ENCODE measurements at places on chromosomes 16 and 17.

GRCh38 chr17:66455060-66455459 lies 152.6 kb downstream of the PRKCA start:
- no peak for DNase-seq

- DNase-seq, result no peak
These were observed 33.5 kb downstream of the PPM1E start for GRCh38 chr17:58789160-58789559.

DNA sequence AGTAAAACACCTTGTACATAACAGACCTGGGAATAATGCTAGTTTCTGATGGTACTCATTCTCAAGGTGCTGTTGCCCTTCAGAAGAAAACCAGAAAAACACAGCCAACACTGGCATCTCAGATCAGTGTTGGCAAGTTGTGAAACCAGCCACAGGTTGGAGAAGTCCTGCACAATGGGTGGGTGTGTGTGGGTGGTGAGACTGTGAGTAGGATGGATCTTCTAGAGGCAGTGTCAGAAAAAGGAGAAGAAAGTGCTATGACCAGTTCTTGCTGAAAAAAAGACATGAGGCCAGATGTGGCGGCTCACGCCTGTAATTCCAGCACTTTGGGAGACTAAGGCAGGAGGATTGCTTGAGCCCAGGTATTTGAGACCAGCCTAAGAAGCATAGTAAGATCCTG lies 35.2 kb upstream of the SMIM36 start:
- DNase-seq, result no peak

DNA sequence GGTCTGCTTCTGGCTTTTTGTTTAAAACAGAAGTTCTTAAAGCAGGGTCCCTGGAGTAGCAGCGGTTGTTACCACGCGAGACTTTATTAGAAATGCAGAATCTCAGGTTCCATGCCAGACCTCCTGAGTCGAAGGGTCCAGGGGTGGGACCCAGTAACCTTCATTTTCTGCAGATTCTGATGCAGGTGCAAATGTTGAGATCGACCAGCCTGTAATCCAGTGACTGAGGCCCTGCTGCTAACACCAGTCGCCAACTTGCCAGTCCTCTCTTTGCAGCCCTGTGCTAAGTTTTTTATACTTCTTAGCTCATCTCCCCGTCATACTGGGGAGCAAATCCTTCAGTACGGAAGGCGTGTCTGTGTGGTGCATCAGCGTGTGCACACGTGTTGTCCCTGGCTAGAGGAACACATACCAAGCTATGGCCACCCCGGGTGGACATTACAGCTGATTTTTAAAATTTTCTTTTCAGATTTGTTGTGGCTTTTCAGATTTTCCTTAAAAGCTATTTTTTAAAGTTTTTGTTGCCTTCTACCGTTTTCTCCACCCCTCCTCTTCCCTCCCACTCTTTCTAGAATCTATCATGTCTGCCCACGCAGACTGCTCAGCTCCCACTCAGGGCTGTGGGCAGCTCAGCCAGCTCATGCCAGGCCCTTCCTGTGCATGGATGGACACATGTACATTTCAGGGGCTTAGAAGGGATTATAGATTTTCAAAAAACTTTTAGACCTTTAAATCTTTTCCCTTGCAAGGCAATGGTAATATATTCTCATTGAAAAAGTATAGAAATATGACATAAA lies 57.7 kb downstream of the MEAK7 start:
- DNase-seq, result no peak

DNA sequence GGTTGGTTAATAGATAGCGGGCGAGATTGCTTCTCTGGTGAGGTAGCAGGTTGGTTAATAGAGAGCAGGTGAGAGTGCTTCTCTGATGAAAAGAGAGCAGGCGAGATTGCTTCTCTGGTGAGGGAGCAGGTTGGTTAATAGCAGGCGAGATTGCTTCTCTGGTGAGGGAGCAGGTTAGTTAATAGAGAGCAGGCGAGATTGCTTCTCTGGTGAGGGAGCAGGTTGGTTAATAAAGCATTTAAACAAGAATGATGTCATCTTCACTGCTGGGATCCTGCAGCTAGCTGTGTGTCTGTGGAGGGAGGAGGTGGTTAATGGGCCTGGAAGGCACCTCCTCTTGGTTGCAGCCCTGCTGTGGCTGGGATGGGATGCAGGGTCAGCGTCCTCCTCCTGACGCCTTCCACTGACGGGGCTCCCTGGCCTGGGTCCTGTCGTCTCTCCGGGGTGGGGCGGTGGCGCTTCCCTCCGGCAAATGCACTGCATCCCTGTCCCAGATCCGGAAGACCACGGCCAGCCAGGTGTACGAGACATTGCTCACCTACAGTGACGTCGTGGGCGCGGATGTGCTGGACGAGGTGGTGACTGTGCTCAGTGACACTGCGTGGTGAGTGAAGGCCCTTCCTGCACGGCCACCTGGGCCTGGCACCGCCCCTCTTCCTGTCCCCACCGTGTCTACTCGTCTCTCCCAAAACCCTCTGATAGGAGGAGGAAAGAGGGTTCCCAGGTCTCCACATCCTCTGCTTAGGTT lies 99.2 kb upstream of the ZNF750 start:
- peak; percentile 56 for DNase-seq

- no peak for DNase-seq
These were observed 349.3 kb downstream of the WWOX start for GRCh38 chr16:78448658-78449271.

DNA sequence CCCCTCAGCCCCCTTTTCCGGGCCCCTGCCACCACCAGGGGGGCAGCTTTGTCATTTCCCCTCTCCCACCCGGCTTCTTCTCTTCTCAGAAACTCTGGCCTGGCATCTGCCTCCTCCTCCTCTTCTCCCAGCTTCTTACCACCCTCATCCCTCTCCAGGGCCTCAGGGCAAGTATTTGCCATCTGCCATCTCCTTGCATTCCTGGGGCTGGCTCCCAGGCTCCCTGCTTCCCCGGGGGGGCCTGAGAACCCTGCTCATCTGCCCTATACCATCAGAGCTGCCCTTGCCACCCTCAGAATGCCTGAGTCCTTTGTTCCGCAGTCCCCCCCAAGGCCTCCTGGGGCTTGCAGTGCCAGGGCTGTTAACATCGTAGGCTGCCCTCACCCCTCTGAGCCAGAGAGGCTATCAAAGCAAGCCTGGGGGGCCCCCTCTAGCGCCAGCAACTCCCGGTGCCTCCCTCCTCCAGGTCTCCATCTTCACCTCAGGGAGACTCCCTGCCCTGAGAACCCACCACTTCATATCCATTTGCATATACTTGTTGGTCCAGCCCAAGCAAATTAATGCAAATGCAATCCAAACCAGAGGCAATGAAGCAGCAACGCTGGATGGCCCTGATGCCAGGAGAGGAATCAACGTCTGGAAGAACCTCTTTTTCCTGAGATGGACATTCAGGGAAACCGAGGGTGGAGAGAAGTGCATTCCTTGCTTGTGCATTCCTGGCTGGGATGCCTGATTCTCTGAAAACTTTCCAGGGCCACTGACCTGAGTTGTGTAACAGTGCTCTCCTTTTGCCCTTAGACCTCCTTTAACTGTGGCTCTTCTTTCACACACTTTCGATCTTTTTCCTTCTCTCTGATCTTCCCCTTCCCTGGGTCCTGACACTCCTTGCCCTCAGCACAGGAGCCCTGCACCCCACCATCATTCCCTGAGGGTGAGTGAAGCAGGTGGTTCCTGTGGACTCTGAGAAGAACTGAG lies 20.7 kb upstream of the SP2 start:
- DNase-seq, result no peak

DNA sequence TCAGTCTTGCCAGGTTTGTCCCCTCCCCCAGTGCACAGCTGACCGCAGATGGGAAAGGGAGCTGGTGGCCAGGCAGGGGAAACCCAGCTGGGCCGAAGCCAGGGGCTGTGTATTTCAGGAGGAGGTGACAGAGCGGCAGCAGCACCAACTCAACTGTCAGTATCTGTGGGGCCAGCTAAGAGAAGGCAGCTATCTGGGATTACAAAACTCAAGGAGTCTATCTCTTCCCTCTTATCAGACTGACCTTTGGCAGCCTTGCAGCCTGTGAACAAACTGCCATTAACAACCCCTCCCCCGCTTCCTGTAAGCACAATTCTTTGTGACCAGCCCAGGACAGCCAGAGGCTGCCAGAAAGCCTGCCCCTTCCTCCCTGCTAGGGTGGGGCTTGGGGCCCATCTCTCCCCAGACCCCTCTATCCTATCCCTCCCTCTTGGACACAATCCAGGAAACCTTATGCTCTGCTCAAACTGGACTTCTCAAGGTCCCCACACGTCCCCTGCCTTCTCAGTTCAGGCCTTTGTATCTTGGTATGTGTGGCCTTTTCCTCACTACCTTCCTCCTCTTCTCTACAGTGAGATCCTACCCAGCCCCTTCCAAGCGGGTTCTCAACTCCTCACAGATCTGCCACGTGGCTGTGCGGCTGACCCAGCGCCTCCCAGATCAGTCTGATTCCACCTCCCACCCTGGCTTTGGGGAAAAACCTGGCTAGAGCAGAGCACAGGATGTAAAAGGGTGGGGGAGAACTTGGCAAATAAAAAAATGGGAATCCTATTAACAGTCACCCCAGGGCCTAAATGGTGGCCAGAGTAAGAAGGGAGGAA lies 10.5 kb downstream of the ST3GAL2 start:
- peak; percentile 77 for DNase-seq

DNA sequence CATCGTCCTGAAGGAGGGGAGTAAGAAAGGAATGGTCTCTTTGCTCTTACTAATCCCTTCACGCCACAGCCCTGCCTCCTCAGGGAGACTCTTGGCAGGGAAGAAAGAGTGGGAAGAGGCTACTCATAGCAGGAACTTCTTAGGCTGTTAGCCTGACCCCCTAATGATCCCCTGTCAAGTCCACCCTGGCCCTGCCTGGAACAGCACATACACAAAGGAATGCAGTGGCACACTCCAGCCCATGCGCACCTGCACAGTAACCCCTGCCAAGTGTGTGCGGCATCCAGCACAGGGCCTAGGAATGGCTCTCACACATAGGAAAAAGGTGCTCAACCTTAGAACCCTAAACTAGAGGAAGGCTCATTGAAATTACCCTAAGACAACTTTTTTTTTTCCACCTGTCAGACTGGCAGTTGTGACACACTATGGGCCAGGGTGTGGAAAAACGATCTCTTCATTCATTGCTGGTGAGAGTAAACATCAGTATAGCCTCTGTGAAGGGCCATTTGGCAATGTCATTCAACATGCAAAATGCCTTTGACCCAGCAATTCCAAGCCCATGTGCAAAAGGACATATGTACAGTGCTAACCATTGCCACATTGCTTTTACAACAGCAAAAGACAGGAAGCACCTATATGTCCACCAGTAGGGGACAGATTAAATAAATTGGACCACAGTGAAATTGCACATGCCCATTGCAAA lies 50.1 kb downstream of the PIMREG start:
- no peak for DNase-seq

All from LNCaP clone FGC (cell line).